ENCODE measurements at places on chromosomes 5 and 9.

DNA sequence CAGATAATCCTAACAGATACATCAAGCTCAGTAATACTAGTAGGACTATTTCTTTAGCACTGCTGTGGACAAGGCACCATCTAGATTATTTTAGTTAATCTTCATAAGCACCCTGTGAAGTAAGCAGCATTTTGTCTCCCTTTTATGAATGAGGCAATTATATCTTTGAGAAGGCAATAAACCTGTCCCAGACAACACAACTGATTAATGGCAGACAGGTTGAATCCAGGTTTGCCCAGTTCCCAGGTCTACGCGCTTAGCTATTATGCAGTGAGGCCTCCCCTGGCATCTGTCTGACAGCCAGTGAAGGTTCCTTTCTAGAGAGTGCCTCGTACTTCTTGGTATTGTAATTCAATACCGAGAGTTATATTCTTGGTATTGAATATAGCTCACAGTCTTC lies 9.7 kb upstream of the LVRN start:
- DNase-seq: no peak

GRCh38 chr5:169089343-169089742 lies 211.6 kb downstream of the SLIT3 start:
- no peak for DNase-seq

- no peak for DNase-seq
Measured at GRCh38 chr5:134493461-134494055, 31.9 kb upstream of the JADE2 start.

- DNase-seq: no peak
Measured at GRCh38 chr9:107218829-107219485, 64.1 kb upstream of the RAD23B start.

- no peak for DNase-seq
Measured at GRCh38 chr9:10793306-10793705, 180.5 kb upstream of the PTPRD start.

DNA sequence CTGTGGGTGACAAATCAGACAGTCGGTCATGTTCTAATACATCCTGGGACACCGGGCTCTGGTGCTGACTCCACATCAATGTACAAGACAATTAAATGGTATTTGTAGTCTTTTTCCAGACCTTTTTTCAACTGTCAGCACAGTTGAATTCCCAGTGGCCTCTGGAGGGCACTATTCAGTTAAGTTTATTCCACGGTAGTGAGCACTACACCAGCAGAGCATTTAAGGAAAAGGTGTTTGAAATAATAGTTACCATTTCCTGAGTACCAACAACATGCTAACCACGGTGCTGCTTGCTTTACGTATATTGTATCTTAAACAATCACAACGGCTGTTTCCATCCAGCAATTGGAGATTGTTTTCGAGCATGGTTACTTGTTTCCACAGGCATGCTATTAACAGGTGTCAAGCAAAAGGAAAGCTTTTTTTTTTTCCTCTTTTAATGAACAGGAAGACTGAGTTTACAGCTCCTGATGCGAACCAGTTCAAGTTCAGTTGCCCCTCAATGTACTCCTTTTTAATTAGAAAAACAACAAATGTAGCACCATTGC lies 186.7 kb downstream of the PDZD2 start:
- DNase-seq: peak; percentile 60

DNA sequence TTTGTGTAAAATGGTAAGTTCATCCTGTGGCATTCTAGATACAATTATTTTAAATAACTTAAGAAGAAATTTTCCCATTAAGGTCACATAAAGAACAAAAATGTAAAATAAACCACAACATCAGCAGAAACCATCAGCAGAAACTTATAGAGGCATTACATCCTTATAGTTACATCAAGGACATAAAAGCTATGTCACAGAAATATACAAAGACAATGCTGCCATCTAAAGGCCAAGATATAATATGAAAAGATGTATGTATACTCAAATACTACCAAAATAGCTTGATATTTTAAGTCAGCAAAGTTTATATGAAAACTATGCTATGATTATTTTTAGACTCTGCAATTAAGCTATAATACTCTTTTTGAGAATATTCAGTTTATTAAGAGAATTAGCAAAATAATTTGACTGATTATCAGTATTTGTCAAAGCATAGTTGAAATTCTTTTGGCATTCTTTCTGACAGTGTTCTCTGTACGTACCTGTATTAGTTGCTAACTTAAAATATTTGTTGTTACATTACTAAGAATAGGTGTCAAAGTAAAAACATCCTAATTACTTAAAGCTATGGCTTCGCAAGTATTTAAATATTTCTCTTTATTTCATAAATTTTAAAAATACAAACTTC lies 36.2 kb downstream of the FBXL17 start:
- DNase-seq: peak; percentile 72

GRCh38 chr5:65198456-65199120 lies 283.1 kb downstream of the ADAMTS6 start:
- DNase-seq: no peak

DNA sequence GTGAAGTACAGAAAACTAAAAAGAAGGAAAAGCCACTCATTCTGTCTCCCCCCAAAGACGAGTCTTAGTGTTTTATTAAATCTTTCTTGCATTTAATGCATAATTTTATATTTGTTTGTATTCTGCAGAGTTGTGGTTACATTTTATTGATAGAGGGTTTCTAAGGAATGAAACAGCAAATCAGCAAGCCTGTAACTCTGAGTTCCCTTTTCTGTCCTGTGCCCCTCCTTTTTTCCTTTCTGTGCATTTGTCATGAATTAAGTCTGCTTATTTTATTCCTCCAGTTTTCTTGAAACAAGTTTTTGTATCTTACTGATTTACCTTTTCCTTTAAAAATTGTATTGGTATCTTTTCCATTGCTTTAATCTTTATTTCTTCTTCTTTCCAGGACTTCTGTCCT lies 132.8 kb downstream of the MUSK start:
- no peak for DNase-seq

DNA sequence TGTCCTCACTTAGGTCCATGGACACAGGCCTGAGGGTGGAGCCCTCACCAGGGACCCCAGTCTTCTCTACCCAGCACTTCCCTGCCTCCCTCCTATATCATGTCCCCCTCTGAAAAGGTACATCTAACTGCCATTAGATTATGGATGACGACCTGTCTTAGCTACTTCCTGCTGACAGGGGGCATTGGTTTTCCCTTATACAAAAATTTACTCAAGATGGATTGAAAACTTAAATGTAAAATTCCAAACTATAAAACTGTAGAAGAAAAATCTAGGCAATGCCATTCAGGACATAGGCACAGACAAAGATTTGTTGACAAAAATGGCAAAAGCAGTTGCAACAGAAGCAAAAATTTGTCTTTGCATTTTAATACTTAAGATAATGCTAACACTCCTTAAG lies 623.2 kb upstream of the FAM174A start:
- DNase-seq: no peak

DNA sequence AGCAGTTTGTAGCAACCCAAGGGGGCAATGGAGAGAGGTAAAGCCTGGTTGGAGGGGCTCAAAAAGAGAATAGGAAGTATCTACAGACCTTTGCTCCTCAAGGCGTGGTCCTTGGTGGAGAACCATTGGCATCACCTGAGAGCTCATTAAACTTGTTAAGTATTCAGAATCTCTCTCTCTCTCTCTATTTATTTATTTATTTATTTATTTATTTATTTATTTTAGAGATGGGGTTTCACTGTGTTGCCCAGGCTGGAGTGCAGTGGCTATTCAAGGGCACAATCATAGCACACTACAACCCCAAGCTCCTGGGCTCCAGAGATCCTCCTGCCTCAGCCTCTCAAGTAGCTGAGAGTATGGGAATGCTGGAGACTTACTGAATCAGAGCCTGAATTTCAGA lies 193.1 kb upstream of the ADCY2 start:
- DNase-seq: no peak

- DNase-seq: no peak
Measured at GRCh38 chr5:124456249-124456648, 290.2 kb downstream of the ZNF608 start.

DNA sequence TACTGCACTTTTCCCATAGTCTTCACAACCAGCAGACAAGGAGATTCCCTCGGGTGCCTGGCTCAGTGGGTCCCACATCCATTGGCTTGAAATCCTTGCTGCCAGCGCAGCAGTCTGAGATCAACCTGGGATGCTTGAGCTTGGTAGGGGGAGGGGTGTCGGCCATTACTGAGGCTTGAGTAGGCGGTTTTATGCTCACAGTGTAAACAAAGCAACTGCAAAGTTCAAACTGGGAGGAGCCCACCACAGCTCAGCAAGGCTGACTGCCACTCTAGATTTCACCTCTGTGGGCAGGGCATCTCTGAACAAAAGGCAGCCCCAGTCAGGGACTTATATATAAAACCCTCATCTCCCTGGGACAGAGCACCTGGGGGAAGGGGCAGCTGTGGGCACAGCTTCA lies 512.3 kb upstream of the MPDZ start:
- DNase-seq: no peak

GRCh38 chr5:43042176-43042625 lies 2.1 kb upstream of the ANXA2R start:
- DNase-seq: peak; percentile 80

GRCh38 chr9:78806492-78807160 lies 509.7 kb downstream of the PSAT1 start:
- no peak for DNase-seq

- DNase-seq: no peak
Measured at GRCh38 chr5:65903581-65903980, 22.8 kb upstream of the ERBIN start.

GRCh38 chr5:96117771-96118651 lies 156.4 kb upstream of the ELL2 start:
- no peak for DNase-seq

DNA sequence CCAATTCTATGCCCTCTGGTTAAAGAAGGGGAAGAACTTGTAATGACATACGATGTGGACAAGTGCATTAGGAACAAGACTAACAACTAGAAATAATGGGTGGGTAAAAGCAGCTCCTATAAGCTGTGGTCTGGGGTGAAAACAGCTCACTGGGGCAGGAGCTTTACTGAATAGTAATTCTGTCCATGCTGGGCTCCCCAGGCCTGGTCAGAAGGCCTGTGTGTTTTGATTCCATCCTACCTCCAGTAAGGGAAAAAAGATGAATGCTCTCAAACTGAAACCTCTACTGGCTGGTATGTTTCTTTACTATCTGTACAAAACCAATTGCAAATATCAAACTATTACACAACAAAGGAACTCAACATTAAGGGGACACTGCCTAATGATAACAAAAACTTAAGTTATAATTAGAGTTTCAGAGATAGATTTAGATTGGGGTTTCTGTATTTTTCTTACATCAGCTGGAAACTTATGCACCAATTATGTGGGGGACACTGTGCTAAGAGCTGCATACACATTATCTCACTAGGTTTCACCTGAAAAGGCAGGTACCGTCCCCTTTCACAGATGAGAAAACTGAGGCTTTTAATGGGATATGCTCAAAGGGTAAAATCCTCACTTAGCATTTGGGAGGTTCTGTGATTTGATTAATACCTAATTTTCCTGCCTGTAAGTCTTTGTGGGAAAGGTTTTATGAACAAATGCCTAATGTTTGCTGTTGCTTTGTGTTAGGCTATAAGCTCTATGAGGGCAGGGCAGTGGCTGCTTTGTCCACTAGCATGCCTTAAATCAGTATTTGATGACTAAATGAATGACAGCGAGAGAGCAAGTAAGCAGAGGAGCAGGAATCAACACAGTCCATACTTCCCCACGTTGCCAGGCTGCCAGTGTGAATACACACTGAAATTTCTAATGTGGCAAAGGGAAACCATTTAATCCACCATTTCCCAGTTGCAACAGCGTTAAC lies 53.6 kb downstream of the ELL2 start:
- DNase-seq: no peak

GRCh38 chr5:152397581-152397980 lies 7.5 kb downstream of the NMUR2 start:
- DNase-seq: no peak

- DNase-seq: no peak
Measured at GRCh38 chr5:82765765-82766164, 311.4 kb downstream of the TMEM167A start.

DNA sequence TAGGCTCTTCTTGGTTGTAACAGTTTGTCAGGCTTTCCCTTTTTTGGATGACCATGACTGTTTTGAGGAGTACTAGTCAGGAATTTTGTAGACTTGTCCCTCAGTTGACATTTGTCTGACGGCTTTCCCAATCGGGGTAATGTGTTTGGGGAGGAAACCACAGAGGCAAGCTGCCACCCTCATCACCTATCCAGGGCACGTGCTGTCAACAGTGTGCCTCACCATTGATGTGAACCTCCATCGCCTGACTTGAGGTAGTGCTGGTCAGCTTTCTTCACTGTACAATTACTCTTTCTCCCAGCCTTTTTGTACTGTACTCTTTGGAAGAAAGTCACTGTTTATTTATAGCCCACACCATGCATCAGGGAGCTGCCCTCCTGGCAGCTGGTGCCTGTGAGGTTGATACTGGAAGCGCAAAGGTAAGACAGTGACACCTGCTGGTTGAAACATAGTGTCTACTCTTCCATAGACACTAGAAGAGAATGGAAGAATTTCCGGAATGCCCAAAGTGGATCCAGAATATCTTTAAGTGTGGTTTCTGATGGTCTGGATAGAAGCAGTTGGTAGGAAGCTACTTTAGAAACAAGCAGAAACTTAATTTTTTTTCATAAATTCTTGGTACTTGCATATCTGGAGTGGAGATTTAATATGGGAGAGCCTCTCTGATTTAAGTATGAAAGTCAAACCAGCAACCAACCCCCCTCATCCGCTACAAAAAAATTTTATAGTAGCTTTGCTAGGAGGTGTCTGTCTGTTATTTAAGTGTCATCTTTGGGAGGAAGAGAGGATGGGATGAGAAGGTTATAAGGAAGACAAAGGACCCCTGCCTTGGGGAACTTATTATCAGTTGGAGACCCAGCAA lies 69.3 kb downstream of the SNX30 start:
- DNase-seq: no peak

DNA sequence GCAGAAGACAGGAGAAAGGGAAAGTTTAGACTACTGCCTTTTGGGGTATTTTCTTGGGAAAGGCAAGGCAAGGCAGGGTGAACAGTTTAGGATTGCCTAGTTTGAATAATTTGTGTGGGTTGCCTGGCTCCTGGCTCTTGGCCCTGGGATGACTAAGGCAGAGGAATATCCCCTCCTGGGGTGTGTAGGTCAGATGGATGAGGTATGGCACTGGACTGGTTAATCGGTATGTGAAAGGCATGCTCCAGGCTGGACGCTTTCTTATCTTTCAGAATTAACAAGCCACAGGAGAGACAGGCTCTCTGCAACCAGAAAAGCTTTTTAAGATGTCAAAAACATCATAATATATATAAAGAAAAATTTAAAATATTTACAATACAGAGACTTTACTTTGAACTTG lies 58.6 kb downstream of the STARD4 start:
- DNase-seq: no peak

Data from kidney (tissue), 22 donors.